Activated T-helper 1 cell treated with anti-CD3 and anti-CD28 coated beads, Interleukin-12 subunit alpha, Interleukin-12 subunit beta, Interleukin-2, Interleukin-4 antibody, amounts not matched to agents 30 ng/mL and 10 ng/mL and 1 ng/mL, durations not matched to agents 14 hours and 24 hours and 36 hours (primary cell): ENCODE measurements at places on chromosomes 2 and 18.

- peak; percentile 65 for DNase-seq
- no peaks in the 10 kb centered on the region for H3K27me3 ChIP-seq
- H3K36me3 ChIP-seq, result peaks cover 43% of the 10 kb centered on the region
- peak within 1 kb of the TSS; percentile 93 for H3K27ac ChIP-seq
- H3K4me1 ChIP-seq, result peaks cover 63% of the 10 kb centered on the region
- H3K4me3 ChIP-seq, result peak within 1 kb of the TSS; percentile 95
Observed at GRCh38 chr2:203936535-203936934, at the start of gene ICOS. ICOS (plus strand) TSS chr2:203936763; CDS start chr2:203936815, 52 bp downstream.

DNA sequence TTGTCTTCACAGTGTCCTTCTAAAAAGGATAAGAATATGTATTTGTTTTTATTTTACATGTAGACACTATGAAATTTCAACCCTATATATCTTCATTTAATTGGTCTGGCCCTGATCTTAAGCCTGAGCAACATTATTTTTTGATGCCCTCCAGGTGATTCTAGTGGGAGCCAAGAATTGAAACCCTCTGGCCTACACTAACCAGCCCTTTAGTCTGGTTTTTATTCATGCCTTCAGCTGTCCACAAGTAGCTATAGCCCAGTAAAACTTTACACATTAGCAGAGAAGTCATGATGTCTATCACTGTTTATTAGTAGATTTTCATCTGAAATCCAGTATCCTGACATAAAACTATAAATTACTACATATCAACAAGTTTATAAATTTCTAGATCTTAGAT is 52.7 kb upstream of the UBXN4 start:
- peaks cover 30% of the 10 kb centered on the region for H3K36me3 ChIP-seq
- DNase-seq, result no peak
- no peaks in the 10 kb centered on the region for H3K27me3 ChIP-seq
- peaks cover 27% of the 10 kb centered on the region for H3K4me1 ChIP-seq

GRCh38 chr2:119921825-119922224 is 91.1 kb upstream of the EPB41L5 start:
- H3K27me3 ChIP-seq, result no peaks in the 10 kb centered on the region
- H3K4me1 ChIP-seq, result peaks cover 9% of the 10 kb centered on the region
- DNase-seq, result no peak
- peaks cover 2% of the 10 kb centered on the region for H3K36me3 ChIP-seq

DNA sequence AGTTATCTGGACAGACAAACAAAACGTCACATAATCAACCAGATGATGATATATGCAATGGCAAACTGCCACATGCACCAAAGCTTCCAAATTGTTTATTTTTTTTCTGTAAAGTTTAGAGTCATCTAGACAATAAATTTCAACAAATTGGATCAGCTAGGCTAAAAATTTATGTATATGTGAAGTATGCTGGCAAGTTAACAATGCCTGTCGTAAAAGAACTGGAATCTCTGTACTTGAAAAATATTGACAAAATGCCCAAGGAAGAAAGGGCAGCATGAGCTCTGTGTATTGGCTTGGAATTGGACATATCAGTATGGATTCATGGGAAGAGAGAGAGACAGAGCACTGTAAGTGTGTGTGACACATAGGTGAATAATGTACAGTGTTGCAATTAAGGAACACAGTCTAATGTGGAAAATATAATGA is 309.8 kb downstream of the ERBB4 start:
- no peak overlapping the region for H3K27ac ChIP-seq
- DNase-seq, result no peak
- no peaks in the 10 kb centered on the region for H3K36me3 ChIP-seq
- H3K4me3 ChIP-seq, result no peak overlapping the region

- no peak overlapping the region for H3K4me3 ChIP-seq
- peaks cover 2% of the 10 kb centered on the region for H3K27me3 ChIP-seq
- H3K4me1 ChIP-seq, result peaks cover 6% of the 10 kb centered on the region
- no peak for DNase-seq
- no peaks in the 10 kb centered on the region for H3K36me3 ChIP-seq
Observed at GRCh38 chr18:57543560-57543959, 42.9 kb downstream of the FECH start.

GRCh38 chr18:4455113-4455811 is at the start of gene DLGAP1:
DLGAP1 (minus strand) TSS chr18:4455307.
- DNase-seq, result no peak
- peaks cover 30% of the 10 kb centered on the region for H3K27me3 ChIP-seq
- H3K27ac ChIP-seq, result no peak within 1 kb of the TSS
- H3K4me1 ChIP-seq, result no peaks in the 10 kb centered on the region
- H3K36me3 ChIP-seq, result peaks cover 4% of the 10 kb centered on the region

GRCh38 chr2:152890736-152891135 is 172.3 kb downstream of the ARL6IP6 start:
- H3K4me1 ChIP-seq, result no peaks in the 10 kb centered on the region
- no peak overlapping the region for H3K4me3 ChIP-seq
- no peak for DNase-seq
- H3K27me3 ChIP-seq, result peaks cover 1% of the 10 kb centered on the region
- H3K27ac ChIP-seq, result no peak overlapping the region
- no peaks in the 10 kb centered on the region for H3K36me3 ChIP-seq

GRCh38 chr2:128818248-128818647 is 499.6 kb upstream of the HS6ST1 start:
- H3K27ac ChIP-seq, result no peak overlapping the region
- DNase-seq, result no peak
- H3K4me1 ChIP-seq, result no peaks in the 10 kb centered on the region
- H3K4me3 ChIP-seq, result no peak overlapping the region
- H3K36me3 ChIP-seq, result no peaks in the 10 kb centered on the region
- H3K27me3 ChIP-seq, result no peaks in the 10 kb centered on the region

DNA sequence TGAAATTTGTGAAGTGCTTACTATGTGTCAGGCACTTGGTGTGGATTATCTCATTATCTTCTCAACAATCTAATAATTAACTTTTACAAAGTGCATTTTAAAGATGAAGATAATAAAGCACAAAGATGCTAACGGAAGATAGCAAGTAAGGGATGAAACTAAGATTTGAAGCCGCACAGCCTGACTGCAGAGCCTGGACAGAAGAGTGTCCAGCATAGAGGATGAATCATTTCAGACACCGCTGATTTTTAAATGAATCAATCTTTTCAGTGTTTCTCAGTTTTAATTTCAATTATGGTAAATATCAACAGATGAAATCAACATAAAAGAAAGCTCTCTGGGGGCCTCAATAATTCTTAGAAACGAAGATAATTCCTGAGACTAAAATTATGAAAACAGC is 24.5 kb upstream of the STAM2 start:
- no peak overlapping the region for H3K27ac ChIP-seq
- no peak for DNase-seq
- H3K4me1 ChIP-seq, result peaks cover 12% of the 10 kb centered on the region
- peaks cover 12% of the 10 kb centered on the region for H3K27me3 ChIP-seq

DNA sequence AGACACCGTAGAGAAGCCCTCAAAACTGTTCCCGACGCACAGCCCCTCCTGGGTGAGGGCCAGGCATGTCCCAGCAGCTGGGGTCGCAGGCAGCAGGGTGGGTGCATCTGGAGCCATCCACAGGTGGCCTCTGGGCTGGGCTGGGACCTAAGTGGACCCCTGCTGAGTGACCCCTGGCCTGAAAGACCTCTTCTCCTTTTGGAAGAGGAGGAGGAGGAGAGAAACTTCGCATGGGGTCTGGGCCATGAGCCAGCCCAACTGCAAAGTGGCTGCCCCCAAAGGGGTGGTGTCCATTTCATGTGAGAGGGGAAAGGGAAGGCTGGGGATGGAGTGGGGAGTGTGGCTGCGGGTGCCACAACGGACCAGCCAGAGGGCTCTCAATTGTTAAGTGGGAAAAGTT is 25.1 kb downstream of the ANO7 start:
- no peak overlapping the region for H3K4me3 ChIP-seq
- DNase-seq, result no peak
- H3K4me1 ChIP-seq, result peaks cover 3% of the 10 kb centered on the region
- H3K27ac ChIP-seq, result no peak overlapping the region
- no peaks in the 10 kb centered on the region for H3K36me3 ChIP-seq
- peaks cover 16% of the 10 kb centered on the region for H3K27me3 ChIP-seq

DNA sequence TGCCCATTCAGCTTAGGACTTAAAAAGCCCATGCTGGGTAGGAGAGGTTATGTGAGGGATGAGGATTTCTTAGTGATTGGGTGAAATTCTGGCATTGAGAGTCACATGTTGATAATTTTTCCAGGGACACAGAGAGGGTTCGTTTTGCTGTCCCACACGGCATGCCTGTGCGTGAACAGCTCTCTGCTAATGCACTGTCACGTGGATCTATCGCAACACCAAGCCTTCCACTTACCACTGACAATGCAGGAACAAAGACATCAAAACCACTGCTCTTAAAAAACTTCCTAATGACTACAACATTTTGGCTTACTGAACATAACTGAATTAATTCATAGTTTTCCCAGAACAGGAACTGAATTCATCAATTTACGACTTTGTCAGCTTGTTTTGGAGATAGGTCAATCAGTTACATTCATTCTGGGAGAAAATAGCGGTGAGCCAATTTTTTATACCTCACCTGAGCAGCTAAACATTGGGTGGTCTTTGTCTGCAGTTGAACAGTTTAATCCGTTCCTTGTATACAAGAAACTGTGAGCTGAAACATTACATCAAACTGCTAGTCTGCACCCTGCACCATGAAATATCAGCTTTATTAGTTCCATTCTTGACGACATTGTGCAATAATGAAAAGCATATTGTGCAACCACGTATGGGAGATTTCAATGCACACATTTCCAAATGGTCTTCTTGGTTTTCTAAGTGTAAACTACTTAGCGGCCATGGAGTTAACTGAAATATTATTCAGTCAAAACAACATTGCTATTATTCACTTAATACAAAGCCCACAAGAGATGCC is 127.1 kb downstream of the LPIN1 start:
- H3K27me3 ChIP-seq, result peaks cover 23% of the 10 kb centered on the region
- H3K4me3 ChIP-seq, result no peak overlapping the region
- H3K4me1 ChIP-seq, result no peaks in the 10 kb centered on the region
- H3K36me3 ChIP-seq, result no peaks in the 10 kb centered on the region
- no peak overlapping the region for H3K27ac ChIP-seq

- peaks cover 1% of the 10 kb centered on the region for H3K27me3 ChIP-seq
- DNase-seq, result no peak
- no peak overlapping the region for H3K4me3 ChIP-seq
- no peak overlapping the region for H3K27ac ChIP-seq
Observed at GRCh38 chr2:240514631-240515030, 43.2 kb downstream of the ANKMY1 start.

- no peak for DNase-seq
- no peaks in the 10 kb centered on the region for H3K36me3 ChIP-seq
- H3K27me3 ChIP-seq, result peaks cover 4% of the 10 kb centered on the region
- no peak overlapping the region for H3K27ac ChIP-seq
- H3K4me1 ChIP-seq, result no peaks in the 10 kb centered on the region
Observed at GRCh38 chr2:64463781-64464180, 9.8 kb downstream of the LGALSL start.

- H3K27ac ChIP-seq, result no peak overlapping the region
- H3K27me3 ChIP-seq, result no peaks in the 10 kb centered on the region
- H3K4me3 ChIP-seq, result no peak overlapping the region
- DNase-seq, result no peak
- H3K36me3 ChIP-seq, result no peaks in the 10 kb centered on the region
Observed at GRCh38 chr18:62881509-62882016, 166.2 kb downstream of the PHLPP1 start.

DNA sequence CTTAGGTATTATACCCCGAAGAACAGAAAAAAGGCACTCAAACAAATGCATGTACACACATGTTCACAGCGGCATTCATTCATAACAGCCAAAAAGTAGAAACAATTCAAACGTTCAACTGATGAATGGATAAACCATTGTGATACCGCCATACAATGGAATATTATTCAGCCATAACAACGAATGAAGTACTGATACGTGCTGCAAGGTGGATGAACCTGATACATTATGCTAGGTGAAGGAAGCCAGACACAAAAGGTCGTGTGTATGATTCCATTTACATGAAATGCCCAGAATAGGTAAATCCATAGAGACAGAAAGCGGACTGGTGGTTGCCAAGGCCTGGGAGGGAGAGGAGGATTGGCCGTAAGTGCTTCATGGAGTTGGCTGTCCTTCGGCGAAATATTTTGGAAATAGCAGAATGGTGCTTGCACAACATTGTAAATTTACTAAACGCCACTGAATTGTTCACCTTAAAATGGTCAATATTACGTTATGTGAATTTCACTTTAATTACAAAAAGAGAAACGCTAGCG is 750 bp upstream of the RMP24 start:
- DNase-seq, result peak; percentile 11
- H3K4me3 ChIP-seq, result peak overlapping the region; percentile 98
- peaks cover 24% of the 10 kb centered on the region for H3K36me3 ChIP-seq
- H3K27ac ChIP-seq, result peak overlapping the region; percentile 98
- peaks cover 53% of the 10 kb centered on the region for H3K4me1 ChIP-seq

DNA sequence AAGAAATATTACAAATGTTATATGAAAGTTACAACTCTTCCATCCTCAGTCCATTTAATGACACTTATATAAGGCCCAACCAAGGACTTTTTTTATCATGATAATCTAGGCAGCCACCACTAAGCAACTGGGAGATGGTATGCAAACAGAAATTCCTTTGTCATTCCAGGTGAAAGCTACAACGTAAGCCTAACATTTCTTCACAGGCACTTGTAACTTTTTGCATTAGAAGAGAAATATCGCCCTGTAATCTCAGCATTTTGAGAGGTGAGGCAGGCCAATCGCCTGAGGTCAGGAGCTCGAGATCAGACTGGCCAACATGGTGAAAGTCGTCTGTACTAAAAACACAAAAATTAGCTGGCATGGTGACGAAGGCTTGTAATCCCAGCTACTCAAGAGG is 581.2 kb upstream of the SLC8A1 start:
- H3K4me3 ChIP-seq, result no peak overlapping the region
- no peak overlapping the region for H3K27ac ChIP-seq
- no peak for DNase-seq
- H3K36me3 ChIP-seq, result no peaks in the 10 kb centered on the region

- H3K27ac ChIP-seq, result no peak overlapping the region
- no peaks in the 10 kb centered on the region for H3K4me1 ChIP-seq
- no peaks in the 10 kb centered on the region for H3K27me3 ChIP-seq
- H3K36me3 ChIP-seq, result no peaks in the 10 kb centered on the region
- H3K4me3 ChIP-seq, result no peak overlapping the region
Observed at GRCh38 chr2:212109217-212109616, 429.4 kb downstream of the ERBB4 start.

DNA sequence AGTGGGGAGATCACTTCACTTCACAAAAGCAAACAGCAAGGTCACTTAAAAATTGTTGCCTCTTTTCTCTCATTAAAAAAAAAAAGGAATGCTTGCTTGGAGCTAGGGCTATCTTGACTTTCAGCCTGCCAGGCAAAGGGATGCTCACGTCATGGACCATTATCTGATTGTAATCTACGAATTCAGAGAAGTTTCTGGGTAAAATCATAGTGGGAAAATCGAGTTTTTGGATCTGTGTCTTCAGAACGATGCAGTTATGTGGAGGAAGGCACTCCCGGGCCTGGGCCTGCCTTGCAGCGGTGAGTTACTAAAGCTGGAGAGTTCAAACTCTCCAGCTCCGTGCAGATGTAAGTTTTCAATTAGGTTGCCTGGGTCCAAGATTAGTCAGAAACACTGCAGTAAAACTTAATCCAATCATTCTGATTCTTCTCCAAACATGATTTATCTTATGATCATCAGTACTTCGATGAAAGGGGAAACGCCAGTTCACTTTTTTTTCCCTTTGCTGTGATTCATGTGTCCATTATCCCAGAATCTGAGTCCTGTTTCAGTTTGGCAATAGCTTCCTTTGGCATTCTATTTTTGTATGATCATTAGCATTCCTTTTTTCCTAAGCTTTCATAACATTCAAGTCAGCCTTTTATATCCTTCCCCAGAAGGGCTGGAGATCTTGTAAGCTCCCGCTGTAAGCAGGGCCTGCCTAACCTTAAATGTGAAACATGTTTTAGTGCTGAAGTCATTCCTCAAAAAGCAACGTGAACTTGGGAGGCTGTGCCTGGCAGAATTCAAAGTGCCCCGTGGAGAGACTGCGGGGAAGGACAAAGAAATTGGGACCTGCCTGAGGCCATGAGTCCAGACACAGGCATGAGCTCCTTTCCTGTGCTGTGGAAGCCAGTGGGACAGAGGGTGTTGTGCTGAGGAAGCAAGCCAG is 119.3 kb upstream of the TWIST2 start:
- no peak for DNase-seq
- H3K27ac ChIP-seq, result no peak overlapping the region
- no peaks in the 10 kb centered on the region for H3K4me1 ChIP-seq
- no peaks in the 10 kb centered on the region for H3K36me3 ChIP-seq
